ENCODE measurements at places on chromosomes 5 and 9. TPM values are rescaled to one million over a fixed set of nuclear protein-coding genes. Genes with fewer than 3 reads are reported as not detected.

The SLC6A3 gene
- total RNA-seq, result 0.46 TPM

The FBXL7 gene
- total RNA-seq, result 36.7 TPM

The KIF4B gene
- 0.13 TPM for total RNA-seq

The NAIP gene
- 17.4 TPM for total RNA-seq

The NSD1 gene
- 84.7 TPM for total RNA-seq

The GAPT gene
- total RNA-seq, result 0.41 TPM

The AK1 gene
- 30.9 TPM for total RNA-seq

The PRSS3 gene
- 1.4 TPM for total RNA-seq

The ZDHHC11B gene
- 1.9 TPM for total RNA-seq

The LCN15 gene
- total RNA-seq, result not detected

The PANK3 gene
- total RNA-seq, result 40.6 TPM

The APBA1 gene
- 14.1 TPM for total RNA-seq

The PCDHA9 gene
- 0.35 TPM for total RNA-seq

The BSPRY gene
- total RNA-seq, result 0.15 TPM

The FRRS1L gene
- 20.9 TPM for total RNA-seq

The NREP gene
- 44.4 TPM for total RNA-seq

The SEMA4D gene
- 19.0 TPM for total RNA-seq

The KDM4C gene
- total RNA-seq, result 30.1 TPM

The CACFD1 gene
- 23.4 TPM for total RNA-seq

The TICAM2 gene
- total RNA-seq, result 1.0 TPM

The NR4A3 gene
- total RNA-seq, result 177 TPM

The RBM22 gene
- 44.8 TPM for total RNA-seq

The IL4 gene
- total RNA-seq, result not detected

The SYNPO gene
- 123 TPM for total RNA-seq

The CNTNAP3 gene
- total RNA-seq, result 0.38 TPM

The IL12B gene
- total RNA-seq, result not detected

The TAS2R1 gene
- not detected for total RNA-seq

The SGCD gene
- 10.3 TPM for total RNA-seq

The IL9 gene
- total RNA-seq, result not detected

The LHX6 gene
- 3.6 TPM for total RNA-seq

The MYMK gene
- total RNA-seq, result not detected

The FOXI1 gene
- not detected for total RNA-seq

The QRFP gene
- total RNA-seq, result not detected

The LIX1 gene
- not detected for total RNA-seq

The CORO2A gene
- 0.13 TPM for total RNA-seq

The CCL21 gene
- total RNA-seq, result 1.5 TPM

The SPINK6 gene
- total RNA-seq, result not detected
